ENCODE measurements at places on chromosomes 6 and 20.

GRCh38 chr6:56714982-56715456 lies 72.3 kb upstream of the DST start:
- no peak for DNase-seq

DNA sequence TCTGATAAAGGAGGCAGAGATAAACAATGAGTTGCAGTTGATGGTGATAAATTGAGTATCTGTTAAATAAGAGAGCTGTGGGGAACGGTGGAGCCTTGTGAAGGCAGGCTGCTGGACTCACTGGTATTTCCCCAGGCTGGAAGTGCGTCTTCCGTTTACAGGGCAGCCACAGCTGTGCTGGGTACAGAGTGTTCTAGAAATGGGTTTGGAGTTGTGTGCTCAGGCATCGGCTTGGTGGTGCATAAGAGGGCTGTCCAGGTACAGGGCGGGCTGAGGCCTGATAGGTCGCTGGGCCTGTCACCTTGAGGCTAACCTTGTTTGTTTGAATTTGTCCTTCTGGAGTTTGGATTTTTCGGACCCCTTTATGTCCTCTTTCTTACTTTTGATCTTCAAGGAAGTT lies 39.3 kb downstream of the ARID1B start:
- DNase-seq = no peak

- no peak for DNase-seq
Observed at GRCh38 chr6:45305546-45305945, 22.6 kb upstream of the RUNX2 start.

DNA sequence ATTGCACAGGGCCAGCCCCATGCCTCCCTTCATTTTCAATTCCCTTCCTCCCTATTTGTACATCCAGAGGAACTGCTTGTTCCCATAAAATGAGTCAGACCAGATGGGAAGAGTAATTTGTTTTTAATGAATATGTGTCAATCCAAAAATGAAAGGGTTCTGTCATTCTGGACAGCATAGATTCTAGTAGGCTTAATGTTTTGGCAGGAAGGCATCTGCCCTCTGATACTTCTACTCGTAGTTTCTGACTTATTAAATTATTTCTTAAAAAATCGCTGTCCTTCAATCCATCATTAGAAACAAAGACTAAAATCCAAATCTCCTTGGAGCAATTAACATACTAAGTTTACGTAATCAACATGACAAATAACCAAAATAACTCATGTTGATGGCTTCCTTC lies 665.5 kb downstream of the TENT5A start:
- no peak for DNase-seq

DNA sequence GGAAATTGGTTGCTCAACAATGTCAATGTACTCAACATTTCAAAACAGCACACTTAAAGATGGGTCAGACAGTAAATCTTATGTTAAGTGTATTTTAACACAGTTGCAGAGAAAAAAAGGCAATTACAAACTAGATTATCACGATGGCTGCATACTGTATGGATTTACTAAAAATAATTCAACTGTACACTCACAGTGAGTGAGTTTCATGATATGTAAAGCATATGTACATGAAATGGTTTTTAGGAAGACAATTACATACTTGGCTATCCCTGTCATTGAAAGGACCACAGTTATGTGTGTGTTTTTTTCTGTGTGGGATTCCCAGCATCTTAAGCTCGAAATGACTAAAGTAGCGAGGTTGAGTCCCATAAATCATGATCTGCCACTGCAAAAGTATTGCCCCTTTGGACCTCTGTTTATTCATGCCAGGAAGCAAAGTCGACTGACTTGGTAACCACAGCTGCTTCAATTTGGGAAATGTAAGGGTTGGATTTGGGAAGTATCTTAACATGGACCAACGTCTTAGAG lies 5.5 kb upstream of the SALL4 start:
- DNase-seq = no peak

GRCh38 chr6:158063736-158064135 lies 82.1 kb downstream of the SYNJ2 start:
- DNase-seq = no peak

DNA sequence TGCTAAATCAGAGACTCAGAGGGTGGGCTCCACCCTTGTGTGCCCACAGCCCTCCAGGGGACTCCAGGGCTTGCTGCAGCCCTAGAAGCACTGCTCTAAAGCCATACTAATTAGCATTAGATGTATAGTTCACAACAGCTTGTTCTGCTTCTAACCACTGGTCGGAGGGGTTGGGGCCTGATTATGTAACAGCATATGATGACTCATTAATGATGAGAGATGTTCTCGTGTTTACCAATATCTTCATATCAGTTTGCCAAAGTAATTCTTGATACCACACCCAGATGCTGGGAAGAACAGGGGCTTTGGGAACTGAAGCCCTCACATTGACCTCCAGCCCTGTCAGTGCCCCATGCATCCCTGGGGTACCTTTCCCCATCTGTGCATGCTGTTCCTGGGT lies 104.1 kb upstream of the FOXA2 start:
- DNase-seq = no peak

- DNase-seq = no peak
Observed at GRCh38 chr6:108594640-108595039, 33.9 kb downstream of the FOXO3 start.

GRCh38 chr6:115873901-115874300 lies 186.8 kb downstream of the FRK start:
- no peak for DNase-seq

- no peak for DNase-seq
Observed at GRCh38 chr6:18347866-18348265, 39.3 kb upstream of the RNF144B start.

DNA sequence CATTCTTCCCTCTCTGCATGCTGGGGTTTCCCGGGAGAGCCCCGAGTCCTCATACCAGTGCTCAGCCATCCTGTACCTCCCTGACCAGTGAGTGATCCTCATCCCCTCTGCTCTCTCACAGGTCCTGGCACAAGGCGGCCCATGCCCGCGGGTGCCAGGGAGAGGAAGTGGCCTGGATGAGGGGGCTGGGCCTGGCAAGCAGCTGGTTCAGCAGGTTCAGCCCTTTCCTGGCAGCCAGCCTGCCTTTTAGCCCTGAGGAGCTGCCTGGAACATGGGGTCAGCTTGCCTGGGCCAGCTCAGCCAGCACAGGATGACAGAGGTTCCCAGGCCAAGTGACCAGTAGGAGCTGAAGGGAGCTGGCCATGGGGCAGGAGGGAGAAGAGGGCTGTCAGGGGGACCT lies 10.9 kb downstream of the MOCS1 start:
- DNase-seq = no peak

DNA sequence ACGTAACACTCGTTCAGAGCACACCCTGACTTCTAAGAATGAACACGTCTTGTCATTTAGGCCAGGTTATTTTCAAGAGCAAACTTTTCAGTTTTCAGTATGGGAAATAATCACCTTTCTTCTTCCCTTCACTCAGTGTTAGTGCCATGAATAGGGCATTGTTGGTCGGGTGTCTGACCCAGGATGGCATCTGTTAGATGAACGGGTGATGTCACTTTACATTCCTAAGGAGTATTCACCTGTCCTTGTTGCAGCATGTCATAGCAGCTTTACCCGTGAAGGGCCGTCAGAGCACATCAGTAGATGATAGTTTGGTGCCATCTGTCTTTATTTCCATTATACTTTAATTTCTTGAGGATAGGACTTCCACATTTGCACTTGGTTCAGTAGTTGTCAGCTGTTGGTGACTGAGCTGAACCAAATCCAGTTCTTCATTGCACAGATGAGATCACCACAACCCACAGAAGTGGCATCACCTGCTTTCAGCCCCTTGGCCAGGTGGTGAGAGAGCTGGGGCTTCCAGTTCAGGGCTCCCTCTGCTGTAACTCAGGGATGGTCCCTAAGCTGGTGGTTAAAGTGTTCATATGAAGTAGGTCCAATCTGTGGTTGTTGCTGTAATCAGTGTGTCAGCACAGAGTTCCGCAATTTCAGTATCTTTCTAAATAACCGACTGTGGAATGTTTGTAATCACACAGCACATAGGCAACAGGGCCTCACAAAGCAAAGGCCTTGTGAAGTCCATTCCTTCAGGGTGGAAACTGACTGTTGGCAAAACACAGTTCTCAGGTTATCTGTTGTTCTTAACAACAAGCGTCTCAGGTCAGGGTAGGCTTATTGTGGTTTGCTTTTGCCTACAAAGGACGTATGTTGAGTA lies 68.2 kb downstream of the FAM120B start:
- DNase-seq = no peak

- no peak for DNase-seq
Observed at GRCh38 chr20:1490643-1491195, 501 bp downstream of the SIRPB2 start.

GRCh38 chr20:33353013-33353402 lies 48.3 kb downstream of the CDK5RAP1 start:
- DNase-seq = no peak

GRCh38 chr6:28807682-28808280 lies 116.0 kb downstream of the TRIM27 start:
- no peak for DNase-seq

GRCh38 chr20:50453533-50454244 lies 56.5 kb upstream of the PTPN1 start:
- DNase-seq = no peak

- no peak for DNase-seq
Observed at GRCh38 chr6:63269470-63269869, 50.3 kb downstream of the LGSN start.

DNA sequence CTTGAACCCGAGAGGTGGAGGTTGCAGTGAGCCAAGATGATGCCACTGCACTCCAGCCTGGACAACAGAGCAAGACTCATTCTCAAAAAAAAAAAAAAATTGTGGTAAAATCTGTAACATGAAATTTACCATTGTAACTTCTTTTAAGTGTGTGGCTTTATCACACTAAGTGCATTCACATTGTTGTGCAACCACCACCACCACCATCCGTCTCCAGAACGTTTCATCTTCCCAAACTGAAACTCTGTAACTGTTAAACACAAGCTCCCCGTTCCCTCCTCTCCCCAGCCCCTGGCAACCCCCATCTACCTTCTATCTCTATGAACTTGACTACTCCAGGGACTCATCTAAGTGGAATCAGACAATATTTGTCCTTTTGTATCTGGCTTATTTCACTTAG lies 29.7 kb downstream of the PDRG1 start:
- no peak for DNase-seq

GRCh38 chr6:13548500-13549210 lies 25.7 kb upstream of the SIRT5 start:
- no peak for DNase-seq

DNA sequence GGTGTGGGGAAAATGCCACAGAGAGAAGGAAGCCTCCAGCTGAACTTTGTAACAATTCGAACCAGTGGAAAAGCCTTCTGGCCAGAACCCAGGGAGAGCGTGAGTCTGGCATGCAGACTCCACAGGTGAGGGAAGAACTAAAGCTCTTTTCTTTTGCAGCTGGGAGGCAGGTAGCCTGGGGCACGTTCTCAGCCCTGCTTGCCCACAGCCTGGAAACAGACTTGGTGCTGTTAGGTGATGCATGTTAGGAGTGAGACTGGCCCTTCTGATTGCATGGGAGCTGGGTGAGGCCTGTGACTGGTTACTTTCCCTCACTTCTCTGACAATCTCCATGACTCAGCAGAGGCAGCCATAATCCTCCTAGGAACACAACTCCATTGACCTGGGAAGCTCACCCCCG lies 34.2 kb downstream of the PROKR2 start:
- DNase-seq = no peak

GRCh38 chr20:51426718-51427650 lies 115.5 kb downstream of the NFATC2 start:
- no peak for DNase-seq

- no peak for DNase-seq
Observed at GRCh38 chr6:45631396-45631795, 253.7 kb upstream of the SUPT3H start.

DNA sequence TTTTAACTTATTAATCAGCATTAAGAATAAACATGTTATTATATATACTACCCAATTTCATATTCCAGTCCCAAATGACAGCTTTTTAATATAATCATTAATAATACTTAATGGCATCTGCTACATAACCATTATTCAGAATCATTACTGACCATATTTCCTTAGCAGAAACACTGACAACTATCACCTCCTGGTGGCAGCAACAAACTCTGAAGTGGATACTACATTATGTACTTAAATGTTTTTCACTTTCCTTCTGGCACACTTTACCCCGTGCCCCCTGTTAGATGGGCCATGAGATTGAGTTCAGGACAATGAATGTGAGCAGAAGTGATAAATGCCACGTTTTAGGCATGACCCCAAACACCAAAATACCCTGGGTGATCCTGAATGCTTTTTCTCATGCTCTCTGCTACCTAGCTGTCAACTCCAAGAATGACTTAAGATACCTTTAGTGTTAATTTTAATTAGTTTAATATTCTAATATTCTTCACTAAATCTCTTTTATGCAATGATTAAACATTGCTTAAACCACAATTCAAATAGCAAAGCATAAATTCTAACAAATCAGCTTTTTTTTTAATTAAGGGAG lies 77.1 kb downstream of the LMBRD1 start:
- no peak for DNase-seq

DNA sequence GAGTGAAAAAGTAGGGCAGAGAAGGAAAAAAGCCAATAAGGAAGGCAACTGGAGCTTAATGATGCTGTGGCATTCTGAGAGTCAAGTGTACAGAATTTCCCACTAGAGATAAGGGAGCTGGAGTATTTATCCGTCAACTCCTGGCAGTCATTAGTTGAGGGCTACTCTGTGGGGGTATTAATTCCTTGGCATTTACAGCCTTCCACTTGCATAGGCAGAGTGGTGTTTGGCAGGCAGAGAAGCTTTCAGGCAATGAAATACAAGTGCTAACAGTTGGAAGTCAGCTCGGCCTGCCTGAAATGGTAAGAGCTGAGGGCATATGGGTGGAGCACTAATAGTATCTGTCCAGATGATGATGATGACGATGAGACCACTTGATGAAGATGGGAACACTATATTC lies 207.3 kb upstream of the FLRT3 start:
- DNase-seq = no peak

DNA sequence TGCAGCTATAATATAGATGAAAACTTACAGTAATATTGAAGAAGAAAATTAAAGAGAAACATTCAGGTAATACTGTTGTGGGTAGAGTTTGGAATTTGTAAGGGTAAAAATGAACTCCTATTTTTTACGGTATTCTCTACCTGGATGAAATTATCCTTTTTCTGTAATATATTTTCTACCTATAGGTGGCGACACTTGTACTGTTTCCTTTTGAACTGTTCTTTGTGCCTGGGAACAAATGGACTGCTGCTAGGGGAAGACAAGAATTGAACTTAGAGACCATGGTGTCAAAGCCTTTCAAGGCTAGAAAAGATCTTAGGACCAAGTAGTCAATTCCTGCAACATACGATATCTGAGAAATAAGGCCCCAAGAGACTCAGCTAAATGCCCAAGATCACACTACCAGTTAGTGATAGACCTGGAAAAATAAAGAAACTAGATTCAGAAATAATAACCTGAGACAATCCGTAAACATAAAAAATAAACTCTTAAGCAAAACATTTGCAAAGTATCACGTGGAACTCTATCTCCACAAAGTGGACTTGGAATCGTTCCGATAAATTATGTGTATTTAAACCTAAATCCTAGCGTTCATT lies 383.8 kb downstream of the TFAP2A start:
- DNase-seq = no peak

- no peak for DNase-seq
Observed at GRCh38 chr20:20406306-20406705, 38.4 kb downstream of the INSM1 start.
